H54 (cell line): ENCODE measurements at places on chromosomes 2 and 18.

DNA sequence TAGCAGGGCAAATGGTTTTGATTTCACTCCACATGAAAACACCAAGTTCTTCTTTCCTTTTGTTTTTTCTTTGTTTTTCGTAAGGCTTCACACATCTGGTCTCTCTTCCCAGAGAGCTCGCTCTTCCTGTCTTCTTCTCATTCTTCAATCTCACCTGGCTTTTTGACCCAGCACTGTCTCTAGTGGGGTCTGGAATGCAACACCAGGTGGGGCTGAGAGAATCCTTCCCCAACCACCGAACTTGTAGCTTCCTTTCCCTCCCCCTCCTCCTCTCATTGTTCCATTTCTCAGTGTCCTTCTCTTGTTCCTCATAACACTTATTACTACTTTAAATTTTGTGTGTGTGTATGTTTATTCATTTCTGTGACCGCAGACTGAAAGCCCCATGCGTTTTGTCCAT lies 13.5 kb upstream of the PIEZO2 start:
- no peak for DNase-seq

DNA sequence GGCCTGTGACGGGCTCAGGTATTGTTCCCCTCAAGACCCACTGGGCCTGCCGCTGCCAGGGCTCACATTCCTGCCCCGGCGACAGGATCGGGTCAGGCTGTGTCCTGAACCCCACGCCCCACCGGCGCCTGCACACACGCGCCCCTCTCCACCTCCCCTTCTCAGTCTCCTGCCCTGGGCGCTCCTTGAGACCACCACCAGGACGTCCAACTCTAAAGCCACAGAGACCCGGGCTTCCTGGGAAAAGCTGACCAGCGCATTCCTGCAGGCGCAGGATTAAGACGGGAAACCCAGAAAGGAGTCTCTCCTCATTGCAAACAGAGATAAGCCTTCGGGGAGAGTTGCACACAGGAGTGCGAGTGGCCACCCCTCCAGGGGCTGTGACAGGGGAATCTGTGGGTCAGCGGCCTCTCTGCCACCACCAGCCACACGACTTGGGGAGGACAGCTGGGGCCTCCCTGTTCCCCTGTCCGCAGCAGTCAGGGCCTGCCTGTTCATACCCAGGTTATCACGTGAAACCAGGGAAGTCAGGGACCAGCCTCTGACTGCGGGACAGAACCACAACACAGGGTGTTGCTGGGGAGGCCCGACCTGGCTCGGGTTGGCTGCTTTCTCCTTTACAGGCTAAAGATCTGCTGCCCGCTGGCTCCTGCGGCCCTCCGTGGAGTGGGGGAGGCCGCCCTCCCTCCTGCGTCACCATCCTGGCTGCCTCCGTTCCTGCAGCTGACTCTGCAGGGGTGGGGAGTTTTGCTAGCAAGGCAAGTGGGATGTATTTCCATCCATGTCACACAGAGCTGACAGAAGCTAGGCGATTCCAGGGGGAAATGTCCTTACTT lies 88.8 kb downstream of the ZCCHC2 start:
- DNase-seq = no peak

GRCh38 chr2:202178346-202178958 lies 59.9 kb downstream of the SUMO1 start:
- DNase-seq = peak; percentile 38

DNA sequence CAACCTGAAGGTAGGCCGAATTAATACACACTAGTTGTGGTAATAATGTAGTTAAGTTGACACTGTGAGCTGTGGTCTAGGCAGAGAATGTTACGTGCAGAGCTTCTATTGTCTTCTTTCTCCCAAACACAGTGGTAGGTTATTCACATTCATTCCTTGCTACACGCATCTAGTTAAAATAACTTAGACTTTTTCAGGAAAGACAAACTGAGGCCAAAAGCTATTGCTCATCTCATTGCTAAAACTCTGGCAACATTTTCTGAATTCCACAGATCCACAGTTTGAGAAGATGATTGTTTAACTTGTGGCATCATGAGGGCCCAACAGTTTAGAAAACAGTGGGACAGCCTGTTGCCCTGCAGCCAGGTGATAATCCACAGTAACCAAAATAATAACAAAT lies 850.4 kb upstream of the FSHR start:
- DNase-seq = no peak

DNA sequence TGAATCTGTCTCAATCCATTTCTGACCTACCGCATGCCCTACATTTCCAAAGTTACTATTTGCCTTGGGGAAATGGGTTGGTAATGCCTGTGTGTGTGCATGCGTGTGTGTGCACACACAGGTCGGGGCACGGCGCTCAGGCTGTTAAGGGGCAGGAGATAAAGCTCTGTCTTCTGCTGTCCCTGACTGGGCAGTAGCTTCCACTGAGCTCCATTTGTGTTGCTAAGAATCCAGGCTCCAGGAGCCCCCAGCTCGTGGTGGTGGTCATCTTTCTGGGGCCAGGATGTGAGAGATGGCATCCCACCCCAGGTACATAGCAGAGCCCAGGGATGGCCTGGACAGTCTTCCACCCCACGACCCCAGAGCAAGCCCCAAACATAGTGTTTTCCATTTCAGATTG lies 66.7 kb upstream of the HS6ST1 start:
- DNase-seq = no peak

DNA sequence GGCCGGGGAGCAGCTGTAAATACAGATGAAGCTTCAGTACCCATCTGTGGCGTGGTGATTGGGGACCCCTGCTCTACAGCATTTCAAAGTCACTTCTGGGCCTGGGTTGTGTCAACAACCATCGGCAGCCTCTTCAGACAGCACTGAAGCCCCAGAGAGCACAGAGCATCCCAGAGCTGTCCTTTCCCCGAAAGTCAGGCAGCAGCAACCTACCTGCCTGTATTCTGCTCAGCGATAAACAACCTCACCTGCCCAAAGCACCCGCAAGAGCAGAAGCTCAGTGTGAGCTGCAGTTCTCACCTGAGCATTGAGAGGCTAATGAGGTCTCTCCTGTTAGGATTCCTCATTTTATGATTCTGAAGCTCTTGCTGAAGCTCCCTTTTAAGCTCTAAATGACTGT lies 19.3 kb downstream of the TRABD2A start:
- no peak for DNase-seq

- DNase-seq = no peak
Measured at GRCh38 chr2:129237966-129238725, 741.3 kb upstream of the RAB6C start.

DNA sequence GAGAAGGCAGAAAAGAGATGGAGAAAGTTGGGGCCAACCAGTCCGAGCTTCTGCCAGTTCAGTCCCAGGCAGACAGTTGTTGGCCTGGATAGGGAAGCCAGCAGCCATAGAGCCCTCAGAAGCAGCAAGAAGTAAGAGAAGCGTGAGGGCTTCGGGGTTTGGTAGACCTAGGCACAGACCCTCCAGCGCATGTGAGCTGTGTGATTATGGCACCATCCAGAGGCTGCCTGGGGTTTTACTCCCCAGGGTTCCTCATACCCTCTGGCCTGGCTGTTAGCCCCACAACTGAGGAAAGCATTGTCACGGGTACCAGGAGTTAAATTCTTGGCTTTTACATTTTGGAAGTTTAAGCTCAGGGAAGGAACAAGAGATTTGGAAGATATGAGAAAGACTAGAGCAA lies 93.7 kb upstream of the RAB6C start:
- DNase-seq = no peak

GRCh38 chr2:22944143-22944542 lies 440.8 kb upstream of the KLHL29 start:
- DNase-seq = no peak

DNA sequence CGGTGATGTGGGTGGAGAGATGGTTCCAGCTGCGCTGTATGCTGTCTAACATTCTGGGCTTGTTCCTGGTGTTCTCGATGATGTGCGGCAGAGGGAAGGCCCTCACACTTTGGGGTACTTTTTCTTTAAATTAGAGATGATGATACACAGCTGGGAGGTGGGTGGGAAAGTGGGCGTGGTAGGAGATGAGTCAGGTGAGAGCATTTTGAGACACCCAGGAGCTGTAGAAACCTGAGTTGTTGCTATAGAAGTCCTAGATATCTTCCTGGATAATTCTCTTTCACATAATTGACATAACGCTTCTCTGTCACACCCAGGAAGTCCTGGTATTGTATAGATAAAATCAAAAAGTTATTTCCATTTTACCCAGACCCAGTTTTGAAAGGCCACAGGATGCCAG lies 103.8 kb upstream of the ALKAL2 start:
- no peak for DNase-seq

DNA sequence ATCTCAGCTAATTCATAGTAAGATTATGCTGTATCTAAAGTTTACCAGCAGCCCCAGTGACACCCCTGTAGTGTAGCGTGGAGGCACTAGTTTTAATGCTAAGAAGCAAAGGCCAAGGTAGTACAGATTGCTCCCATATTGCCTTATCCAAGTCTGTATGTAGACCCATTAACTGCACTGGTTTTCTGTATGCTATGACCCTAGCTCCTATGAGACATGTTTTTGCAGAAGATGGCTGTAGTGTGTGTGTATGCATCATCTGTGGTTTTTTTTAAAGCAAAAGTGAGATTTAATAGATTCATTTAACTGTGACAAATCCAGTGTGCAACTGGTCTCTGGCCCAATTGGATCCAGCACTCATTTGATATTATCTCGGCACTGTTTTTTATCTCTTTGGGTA lies 86.5 kb downstream of the HAUS1 start:
- no peak for DNase-seq

DNA sequence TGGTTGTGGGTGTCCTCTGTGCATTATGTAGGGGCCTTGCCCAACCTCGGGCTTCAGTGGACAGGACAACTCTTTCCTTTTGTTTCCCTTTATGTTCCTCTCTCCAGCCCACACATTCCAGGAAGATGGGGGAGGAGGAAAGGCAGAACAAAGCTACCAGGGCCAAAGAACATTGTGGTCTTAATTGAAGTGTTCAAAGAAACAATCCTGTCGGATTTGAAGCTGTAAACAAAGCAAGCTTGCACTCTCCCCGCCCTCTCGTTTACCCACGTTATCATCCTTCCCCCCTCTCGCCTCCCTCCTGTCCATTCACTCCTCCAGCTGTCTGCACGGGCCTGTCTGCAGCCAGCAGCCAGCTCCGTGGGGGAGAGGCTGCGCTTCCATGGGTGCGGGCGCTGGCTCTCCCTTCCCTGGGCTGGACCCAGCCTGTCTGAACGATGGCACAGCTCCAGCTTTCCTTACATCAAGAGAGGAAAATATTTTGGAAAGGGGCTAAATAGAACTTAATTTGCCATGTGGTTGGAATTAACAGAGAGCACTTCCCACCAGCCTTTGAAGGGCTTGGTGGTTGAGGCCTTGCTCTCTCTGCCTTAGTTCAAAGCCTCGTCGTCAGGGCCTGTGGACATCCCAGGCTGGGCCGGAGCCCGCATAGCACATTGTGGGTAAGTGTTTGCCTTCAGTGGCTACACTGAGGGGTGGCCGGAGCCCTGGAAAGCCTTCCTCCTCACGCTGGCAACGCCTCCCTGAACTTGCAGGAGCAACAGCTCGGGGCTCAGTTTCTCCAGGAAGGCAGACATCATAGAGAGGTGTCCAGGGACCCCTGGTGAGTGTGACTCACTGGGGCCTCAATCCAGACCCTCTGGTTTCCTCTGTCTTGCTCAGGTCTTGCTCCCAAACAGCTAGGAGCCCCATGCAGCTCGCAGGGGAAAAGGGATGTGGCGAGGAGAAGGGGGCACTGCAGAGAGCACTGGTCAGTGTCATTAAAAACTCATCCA lies 60.6 kb upstream of the HS6ST1 start:
- DNase-seq = no peak

DNA sequence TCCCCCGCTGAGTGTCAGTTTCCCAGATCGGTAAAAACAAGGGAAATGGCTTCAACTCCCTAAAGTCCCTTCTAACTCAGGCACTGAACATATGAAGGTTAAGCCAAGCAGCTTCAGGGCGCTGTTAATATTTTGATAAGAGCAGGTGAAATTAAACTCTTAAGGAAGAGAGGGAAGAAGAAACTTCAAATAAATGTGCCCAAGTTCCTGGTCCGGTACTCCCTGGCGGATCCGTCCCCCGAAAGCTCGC lies 564 bp downstream of the TRABD2A start:
- DNase-seq = no peak

- no peak for DNase-seq
Measured at GRCh38 chr2:234467289-234467688, 29.6 kb downstream of the ARL4C start.

DNA sequence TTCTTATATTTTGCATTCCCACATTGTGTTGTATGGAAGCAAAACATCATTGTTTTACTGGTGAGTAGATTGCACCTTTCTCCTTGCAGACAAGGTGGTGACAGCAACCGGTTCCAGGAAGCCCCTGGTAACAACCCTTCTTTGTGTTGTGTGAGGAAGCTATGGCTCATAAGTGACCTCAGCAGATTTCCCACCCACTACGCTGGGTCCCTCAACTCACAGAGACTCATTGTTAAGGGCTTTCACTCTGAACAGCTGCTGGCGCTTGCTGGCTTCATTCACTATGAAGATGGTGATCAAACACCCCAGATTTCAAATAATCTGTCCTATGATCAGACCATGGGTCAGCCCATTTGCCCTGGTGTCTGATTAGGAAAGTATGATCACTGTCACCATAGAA lies 53.4 kb downstream of the WIPF1 start:
- no peak for DNase-seq
